ENCODE measurements at places on chromosomes 3 and 15.
A peak's percentile ranks its signal among the peaks of the same experiment; 100 is the strongest.

DNA sequence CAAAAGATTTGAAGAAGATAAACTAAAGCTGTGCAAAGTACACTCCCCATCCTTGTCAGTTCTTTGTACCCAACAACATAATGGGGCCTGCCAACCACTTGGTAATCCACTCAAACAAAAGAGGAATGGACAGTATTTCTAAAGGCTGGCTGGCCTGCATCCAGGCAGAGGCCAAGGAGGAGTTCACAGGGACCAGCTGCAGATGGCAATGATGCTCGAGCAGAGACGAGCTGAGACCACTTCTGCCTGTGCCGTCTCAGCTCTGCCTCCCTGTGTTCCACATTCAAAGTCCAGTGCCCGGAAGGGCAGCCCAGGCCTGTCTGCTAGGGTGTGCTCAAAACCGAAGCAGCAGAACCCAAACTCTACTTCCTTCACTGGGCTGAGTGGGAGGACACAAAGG, 14.3 kb downstream of the CXCR6 start:
- DNase-seq = no peak

DNA sequence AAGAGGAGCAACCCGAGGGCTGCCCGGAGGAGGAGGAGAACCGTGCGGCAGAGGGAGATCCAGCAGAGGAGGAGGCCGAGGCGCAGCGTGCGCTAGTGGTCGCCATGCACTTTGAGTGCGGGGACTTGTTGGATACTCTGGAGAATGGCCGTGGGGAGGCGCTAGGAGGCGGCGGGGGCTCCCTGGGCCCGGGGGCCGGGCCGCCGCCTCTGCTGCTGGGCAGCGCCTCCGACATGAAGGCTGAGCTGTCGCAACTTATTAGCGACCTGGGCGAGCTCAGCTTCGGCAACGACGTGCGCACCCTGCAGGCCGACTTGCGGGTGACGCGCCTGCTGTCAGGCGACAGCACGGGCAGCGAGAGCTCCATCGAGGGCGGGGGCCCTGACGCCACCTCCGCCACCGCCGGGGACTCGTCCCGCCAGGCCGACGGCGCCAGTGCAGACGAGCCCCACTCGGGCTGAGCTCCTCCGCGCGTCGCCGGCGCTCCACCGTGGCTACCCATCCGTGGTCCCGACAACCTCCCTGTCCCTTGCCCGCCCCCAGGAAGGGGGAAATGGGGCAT, 2.0 kb downstream of the FAM43A start:
- peak; percentile 79 for DNase-seq

DNA sequence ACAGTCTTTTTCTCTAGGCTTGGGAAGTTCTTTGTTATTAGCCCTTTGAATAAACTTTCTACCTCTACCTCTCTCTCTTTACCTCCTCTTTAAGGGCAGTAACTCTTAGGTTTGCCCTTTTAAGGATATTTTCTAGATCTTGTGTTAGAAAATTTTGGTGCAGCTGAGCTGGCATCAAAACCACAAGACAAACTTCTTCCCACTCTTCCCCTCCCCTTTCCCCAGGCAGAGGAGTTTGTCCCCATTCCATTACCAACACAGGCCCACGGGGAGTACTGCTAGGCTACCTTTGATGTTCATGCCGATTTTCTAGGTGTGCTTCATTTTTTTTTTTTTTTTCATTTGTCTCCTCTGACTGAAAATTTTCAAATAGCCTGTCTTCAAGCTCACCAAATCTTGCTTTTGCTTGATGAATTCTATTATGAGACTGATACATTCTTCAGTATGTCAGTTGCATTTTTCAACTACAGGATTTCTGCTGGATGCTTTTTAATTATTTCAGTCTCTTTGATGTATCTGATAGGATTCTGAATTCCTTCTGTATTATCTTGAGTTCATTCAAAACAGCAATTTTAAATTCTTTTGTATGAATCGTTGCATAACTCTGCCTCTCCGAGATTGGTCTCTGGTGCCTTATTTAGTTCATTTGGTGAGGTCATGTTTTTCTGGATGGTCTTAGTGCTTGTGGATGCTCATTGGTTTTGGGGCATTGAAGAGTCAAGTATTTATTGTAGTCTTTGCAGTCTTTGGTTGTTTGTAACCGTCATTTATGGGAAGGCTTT, 112.0 kb downstream of the UBE2E2 start:
- DNase-seq = no peak

DNA sequence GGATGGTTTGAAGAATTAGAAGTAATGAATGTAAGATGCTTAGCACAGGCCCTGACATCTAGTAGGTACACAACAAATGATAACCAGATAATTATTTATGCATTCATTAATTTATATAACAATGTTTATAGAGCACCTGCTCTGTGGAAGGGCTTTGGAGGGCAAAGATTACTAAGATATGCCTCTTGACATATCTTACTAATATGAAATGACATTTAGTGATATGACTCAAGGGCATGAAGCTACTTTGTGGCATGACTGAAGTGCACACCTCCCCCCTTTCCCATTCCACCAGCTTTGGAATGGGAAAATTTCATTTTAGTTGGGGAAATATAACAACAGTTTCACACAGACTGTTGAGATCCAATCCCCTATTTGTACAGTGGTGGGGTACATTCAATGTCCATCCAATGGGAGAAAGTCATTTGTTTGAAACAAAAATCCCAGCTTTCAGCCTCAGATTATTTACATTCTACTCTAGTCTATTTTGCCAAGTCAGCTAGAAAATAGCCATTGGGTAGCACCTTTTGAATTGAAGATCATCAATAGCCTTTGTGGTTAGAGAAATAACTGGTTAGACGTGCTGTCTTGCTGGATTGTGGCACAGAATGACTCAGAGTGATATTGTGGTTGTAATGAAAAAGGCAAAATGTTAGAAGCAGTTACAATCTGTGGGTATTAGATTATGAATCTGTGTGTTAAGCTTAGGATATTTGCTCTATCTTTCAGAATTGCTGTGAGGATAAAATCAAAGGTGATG, 72.9 kb downstream of the MOBP start:
- no peak for DNase-seq

- no peak for DNase-seq
Observed at GRCh38 chr15:80384432-80384831, 19.8 kb upstream of the ARNT2 start.

DNA sequence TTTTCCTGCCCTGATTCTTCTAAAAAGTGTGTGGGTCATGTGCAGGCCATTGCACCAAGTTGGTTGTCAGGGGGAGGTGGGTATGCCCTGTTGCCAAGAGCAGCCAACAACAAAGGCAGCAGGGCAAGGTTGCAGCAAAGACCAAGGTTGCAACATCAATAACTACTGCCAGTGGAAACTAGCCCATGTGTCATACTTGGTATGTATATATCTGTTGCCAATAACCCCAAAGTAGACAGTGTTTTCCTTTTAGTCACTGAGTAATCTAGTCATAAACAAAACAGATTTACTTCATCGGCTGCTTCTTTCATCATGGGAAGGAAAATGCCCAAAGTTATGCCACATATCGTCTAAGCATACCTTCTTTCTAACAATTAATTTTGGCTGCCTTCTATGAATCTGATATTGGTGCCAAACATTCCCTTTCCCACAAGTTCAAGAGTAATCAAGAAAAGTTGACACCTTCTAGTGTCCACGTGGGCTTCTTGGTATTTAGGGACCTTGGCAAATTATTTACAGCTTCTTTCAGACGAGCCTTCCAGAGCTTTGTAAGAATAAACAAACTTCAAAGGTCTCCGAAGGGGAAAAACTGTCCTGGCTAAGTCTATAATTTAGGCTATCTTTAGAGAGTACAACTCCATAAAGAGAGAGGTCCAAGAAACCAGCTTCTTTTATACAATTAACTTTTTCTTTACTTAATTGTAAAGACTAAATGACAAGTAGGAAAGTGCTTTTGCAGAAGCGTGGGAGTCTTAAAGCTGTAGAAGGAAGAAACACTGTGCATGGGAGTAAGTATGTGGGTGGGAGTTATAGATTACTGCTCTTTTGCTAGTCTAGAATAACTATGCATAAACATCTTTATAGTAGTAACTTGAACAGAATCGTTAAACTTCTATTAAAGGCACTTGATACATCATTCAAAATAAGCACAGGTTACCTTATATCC, 10.0 kb upstream of the MBNL1 start:
- DNase-seq = no peak

GRCh38 chr15:48442011-48442410, 110.8 kb downstream of the DUT start:
- DNase-seq = no peak

- DNase-seq = no peak
Observed at GRCh38 chr3:73405853-73406252, 218.9 kb downstream of the PDZRN3 start.

- DNase-seq = no peak
Observed at GRCh38 chr3:34382859-34383258, 584.4 kb downstream of the PDCD6IP start.

DNA sequence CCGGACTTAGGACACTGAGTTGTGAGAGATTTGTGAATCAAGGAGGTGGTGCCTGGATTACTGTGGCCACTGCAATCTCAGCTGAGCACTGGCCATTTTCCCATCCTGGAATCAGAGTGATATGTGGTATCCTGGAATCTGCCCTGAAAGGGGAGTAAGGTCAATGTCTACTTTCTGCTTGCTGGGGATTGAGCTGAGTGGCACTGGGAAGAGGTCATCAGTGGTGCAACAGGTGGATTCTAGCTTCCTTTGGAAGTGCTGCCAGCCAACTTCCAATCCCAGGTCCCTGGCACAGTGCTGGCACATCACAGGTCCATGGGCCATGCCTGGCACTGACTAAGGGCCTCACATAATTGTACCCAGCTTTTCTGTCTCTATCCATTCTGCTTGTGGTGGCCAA, 20.6 kb upstream of the TSEN2 start:
- no peak for DNase-seq
